ENCODE measurements at places on chromosomes 16 and 17.

- DNase-seq: no peak
Observed at GRCh38 chr17:3506054-3506453, 30.3 kb downstream of the ASPA start.

DNA sequence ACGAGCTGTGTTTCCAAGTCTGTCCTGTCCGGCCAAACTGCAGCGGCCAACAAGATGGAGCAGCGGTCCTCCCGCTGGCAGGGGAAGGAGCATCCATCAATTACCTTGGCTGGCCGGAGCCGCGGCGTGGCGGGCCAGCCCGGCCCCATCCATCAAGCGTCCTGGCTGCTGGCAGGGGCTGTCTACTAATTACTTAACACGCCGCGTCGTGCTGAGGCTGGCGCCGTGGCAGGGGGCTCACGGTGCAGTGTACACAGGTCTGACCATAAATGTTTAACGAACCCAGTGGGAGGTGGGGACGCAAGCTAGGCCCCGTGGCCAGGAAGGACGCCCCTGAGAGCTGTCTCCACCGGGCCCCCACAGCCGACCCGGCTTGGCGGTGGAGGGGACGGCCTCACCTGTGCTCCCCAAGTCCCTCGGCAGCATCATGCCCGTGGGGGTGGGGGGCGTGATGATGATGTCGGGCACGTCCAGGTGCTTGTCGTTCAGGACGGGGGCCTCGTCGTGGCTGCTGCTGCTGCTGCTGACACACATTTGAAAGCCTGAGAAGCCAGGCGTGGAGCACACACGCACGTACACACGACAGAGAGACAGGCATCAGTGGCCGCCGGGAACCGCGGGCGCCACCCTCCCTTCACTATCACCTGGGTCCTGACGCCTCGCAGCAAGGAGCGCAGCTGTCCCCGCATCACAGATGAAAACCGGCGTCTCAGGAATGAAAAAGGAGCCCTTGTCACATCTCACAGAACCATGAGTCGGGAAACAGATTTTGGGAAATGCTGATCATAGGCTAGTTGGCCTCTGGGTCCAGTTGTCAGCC lies 21.2 kb upstream of the GINS2 start:
- DNase-seq: no peak

- DNase-seq: no peak
Observed at GRCh38 chr17:4769628-4770027, 2.1 kb upstream of the TM4SF5 start.

DNA sequence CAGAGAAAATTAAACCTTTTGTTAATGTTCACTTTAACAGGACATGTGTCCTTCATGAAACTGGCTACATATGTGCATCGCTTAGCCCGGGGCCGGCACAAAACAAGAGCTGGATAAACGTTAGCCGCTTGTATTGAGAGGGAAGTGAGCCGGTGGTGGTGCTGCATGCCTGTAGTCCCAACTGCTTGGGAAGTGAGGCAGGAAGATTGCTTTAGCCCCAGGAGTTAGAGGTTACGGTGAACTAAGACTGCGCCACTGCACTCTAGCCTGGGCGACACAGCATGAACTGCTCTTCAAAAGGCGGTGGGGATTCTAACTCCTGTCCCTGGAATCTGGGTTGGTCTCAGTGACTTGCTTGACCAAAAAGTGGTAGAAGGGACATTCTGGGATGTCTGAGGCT lies 15.0 kb upstream of the SPHK1 start:
- no peak for DNase-seq

- no peak for DNase-seq
Observed at GRCh38 chr17:2947588-2947950, 115.8 kb downstream of the OR1D5 start.

DNA sequence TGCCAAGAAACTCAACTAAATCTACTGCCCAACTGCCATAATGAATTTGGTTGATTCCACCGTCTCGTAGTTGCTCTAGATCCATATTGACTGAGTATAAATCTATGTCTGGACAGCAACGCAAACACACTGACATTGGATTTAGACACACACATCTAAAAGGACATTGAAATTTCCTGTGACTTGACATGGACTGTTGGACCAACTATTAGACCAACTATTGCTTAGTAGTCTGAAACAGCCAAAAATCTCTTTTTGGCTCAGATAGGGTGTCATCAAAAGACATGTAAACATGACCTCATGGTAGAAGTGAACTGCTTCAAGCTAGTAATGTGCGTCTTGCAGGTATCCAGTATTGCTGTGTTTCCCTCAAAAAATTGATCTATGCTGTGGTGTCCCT lies 31.3 kb downstream of the KIAA0513 start:
- DNase-seq: no peak

Measured in stimulated activated CD4-positive, alpha-beta T cell treated with anti-CD3 and anti-CD28 coated beads, Interleukin-4, amount 100 ng/mL, for 1 hour (primary cell).